ENCODE measurements at places on chromosomes 5 and 9. TPM values are rescaled to one million over a fixed set of nuclear protein-coding genes. Genes with fewer than 3 reads are reported as not detected.

DNA sequence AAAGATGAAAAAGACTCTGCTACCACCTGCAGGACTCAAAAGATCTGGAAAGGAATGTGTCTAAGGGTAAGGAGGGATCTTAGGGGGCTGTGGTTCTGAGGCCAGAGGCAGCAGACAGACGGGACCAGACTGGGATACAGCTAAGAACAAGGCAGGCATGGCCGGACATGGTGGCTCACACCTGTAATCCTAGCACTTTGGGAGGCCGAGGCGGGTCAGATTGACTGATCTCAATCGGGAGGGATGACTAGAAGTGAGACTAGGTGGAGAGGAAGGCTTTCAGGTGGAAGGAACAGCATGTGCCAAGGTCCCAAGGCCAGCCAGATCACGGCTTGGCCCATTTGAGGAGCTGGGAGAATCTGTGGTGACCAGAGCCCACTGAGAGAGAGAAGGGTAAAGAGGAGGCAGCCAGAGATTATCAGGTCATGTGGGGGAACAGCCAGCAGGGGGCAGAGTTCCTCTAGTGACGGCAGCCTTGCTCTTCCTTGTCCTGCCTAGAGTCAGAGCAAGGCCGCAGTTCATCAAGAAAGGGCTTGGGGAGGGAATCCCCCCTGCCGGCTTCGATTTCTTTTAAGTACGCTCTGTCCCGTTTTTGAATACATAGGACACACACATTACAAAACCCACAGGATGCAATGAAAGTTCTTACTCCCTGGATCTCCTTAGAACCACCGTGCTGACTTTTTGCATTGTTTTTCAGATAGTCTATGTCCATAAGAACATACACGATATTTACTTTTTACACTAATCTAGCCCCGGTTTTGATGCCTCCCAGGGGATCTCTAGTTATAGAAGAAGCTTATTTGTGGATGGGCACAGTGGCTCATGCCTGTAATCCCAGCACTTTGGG, 2.6 kb upstream of the OLFML2A start:
- peak; percentile 90 for DNase-seq

The CDC20B gene
- not detected for total RNA-seq

DNA sequence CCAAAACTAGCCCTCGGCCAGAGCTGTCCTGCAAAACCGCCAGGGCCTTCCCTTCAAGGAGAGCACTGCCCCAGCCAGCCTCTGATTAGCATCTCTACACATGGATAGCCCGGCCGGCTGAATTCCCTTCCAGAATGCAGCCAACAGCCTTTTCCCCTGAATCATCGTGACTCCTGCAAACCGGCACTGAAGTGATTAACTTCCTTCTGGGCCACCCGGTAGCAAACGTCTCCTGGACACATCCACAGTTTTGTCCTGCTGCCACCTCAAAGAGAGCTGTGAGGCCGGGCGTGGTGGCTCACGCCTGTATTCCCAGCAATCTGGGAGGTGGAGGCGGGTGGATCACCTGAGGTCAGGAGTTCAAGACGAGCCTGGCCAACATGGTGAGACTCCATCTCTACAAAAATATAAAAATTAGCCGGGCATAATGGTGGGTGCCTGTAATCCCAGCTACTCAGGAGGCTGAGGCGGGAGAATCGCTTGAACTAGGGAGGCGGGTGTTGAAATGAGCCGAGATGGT, 21.1 kb upstream of the EEIG1 start:
- no peak for DNase-seq

DNA sequence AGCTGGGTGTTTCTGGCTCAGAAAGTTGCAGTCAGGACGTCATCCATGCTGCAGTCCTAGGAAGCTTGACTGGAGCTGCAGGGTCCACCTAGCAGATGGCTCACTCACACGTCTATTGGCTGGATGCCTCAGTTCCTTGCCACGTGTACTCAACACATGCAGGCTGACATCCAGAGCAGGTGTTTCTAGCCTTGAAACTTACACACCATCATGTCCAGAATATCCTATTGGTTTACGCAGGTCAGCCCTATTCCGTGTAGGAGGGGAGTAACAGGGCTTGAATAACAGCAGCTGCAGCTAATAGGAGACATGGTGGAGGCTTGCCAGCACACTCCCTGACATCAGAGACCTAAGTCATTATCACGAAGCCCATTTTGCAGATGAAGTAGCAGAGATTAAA, 473.5 kb downstream of the ACTL7B start:
- no peak for DNase-seq

- DNase-seq, result no peak
Observed at GRCh38 chr5:16856531-16856930, 79.6 kb downstream of the MYO10 start.

GRCh38 chr9:85586684-85587083, 155.1 kb downstream of the AGTPBP1 start:
- no peak for DNase-seq

DNA sequence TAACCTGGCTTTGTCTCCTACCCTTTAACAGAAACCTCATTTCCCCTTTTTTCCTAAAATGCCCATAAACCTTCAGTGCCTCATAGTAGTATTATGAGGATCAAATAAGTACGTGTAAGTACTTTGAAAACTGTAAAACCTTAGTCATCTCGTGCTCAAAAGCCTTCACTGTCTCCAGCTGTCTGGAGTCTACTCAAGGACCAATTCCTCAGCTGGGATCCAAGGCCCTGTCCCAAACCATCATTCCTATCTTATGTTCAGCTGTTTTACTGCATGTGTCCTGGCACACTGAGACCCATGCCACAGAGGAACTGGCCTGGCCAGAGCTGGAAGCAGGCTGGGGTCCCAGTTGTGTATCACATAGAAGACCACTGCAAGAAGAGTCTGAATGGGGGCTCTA, 15.9 kb downstream of the ADAMTSL1 start:
- no peak for DNase-seq

DNA sequence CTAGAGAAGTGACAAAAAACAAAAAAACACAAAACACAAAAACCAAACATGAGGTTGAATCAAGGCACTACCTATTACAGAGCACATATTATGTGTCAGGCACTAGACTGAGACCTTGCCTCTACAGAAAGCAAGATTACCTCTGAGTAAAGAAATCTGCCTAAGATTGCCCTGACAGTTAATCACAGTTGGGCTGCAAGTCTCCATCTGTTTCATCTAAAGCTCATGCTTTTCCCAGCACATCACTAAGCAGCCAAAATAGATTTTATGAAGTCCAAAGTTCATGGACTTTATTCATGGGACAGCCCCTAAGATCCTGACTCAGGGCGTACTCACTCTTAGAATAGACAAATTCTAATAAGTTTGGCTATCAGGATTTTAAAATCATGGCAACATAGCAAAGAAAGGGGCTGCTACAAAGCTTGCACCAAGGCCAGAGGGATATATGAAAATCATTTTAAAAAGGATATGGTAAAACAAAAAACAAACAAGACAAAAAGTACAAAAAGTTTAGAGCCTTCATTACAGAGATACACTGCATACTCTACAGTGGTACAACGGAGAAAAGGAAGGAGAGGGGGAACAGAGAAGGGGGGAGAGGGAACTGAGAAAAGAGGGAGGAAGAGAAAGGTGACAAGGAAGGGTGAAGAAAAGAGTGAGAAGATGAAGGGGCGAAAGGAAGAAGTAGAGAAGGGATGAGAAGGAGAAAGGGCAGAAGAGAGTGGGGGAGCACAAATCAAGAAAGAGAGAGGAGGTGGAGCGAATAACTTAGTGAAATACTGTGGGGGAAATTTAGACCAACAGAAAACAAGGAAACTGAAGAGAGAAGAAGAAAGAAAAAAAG, 58.2 kb downstream of the RICTOR start:
- no peak for DNase-seq

- no peak for DNase-seq
Observed at GRCh38 chr9:73816905-73817304, 665.2 kb downstream of the ANXA1 start.

GRCh38 chr5:76404223-76405211, 1.4 kb downstream of the IQGAP2 start:
- peak; percentile 92 for DNase-seq

The RASGRF2 gene
- total RNA-seq, result 10.1 TPM

The LRRTM2 gene
- total RNA-seq, result 0.07 TPM

DNA sequence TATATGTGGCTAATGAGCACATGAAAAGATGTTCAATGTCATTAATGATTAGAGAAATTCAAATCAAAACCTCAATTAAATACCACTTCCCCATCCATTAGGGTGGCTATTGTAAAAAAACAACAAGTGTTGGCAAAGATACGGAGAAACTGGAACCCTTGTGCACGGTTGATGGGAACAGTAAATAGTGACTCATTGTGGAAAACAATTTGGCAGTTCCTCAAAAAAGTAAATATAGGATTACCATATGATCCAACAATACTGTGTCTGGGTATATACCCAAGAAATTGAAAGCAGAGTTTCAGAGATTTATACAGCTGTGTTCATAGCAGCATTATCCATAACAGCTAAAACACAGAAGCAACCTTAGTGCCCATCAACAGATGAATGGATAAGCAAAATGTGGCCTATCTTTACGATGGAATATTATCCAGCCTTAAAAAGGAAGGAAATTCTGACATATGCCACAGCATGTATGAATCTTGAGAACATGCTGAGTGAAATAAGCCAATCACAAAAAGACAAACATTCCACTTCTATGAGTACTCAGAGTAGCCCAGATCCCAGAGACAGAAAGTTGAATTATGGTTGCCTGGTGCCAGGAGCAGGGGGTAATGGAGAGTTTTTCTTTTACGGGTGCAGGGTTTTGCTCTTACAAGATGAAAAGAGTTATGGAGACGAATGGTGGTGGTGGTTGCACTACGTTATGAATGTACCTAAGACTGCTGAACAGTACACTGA, 41.4 kb upstream of the LRRC14B start:
- no peak for DNase-seq

DNA sequence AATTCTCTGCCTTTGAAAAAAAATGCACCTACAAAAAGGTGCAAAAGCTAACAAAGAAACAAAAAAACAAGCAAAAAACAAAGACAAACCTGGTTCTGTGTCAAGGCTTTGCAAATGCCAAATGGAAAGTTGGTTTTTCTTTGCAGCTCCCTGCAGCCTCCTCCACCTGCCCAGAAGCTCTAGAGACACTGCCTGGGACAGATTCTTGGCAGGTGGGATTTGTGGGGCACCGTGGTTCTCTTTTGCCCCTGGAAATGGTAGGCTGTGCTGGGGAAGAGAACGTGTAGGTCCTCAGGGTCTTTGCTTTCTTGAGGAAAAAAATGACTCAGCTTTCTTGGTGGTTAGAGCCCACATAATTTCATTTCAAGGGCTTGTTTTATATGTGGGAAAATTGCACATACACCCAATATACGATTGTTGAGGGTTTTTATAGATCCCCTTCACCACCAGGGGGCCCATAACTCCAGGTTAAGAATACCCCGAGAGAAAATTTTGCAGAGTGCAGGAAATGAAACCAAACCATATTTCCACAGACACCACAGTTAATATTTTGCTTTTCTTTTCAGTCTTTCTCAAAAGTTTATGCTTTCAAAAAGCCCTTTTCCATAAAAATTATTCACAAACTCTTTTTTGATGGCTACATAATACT, 58.7 kb downstream of the NXNL2 start:
- peak; percentile 74 for DNase-seq

GRCh38 chr5:34534523-34535103, 121.5 kb upstream of the RAI14 start:
- no peak for DNase-seq

DNA sequence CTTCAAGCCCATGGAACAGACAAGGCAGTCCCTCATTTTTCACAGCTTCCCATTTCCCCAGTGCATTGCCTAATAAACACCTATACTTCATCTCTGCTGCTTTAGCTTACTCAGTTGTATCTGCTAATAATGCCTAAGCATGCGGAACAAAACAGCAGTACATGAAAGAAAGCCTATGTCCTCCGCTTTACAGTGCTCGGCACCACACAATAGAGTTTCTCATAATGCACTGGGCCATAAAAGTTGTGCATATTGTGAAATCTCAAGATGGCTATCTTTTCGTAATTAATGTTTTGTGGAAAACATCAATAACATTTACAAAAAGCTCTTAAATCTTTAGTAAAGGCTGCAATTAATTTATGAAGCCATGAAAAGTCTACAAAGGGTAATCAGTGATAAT, 69.3 kb downstream of the DENND1A start:
- no peak for DNase-seq
